ENCODE measurements at places on chromosomes 6 and 20. TPM values are rescaled to one million over a fixed set of nuclear protein-coding genes. Genes with fewer than 3 reads are reported as not detected.

Gene SLC32A1
- 0.95 TPM for polyA plus RNA-seq

Gene BTNL2
- not detected for polyA plus RNA-seq

Gene TTK
- polyA plus RNA-seq = 12.8 TPM

Gene SASH1
- polyA plus RNA-seq = 11.3 TPM

Gene ARMH2
- not detected for polyA plus RNA-seq

Gene NFKBIE
- 10.8 TPM for polyA plus RNA-seq

Gene APOM
- 12.0 TPM for polyA plus RNA-seq

Gene FLRT3
- 0.87 TPM for polyA plus RNA-seq

Gene CLDN20
- polyA plus RNA-seq = not detected

Gene MCCD1
- not detected for polyA plus RNA-seq

Gene CST4
- not detected for polyA plus RNA-seq

Gene HINT3
- polyA plus RNA-seq = 21.7 TPM

Gene PHACTR1
- 38.5 TPM for polyA plus RNA-seq

Gene DAAM2
- 63.4 TPM for polyA plus RNA-seq

Gene PRPH2
- 2.0 TPM for polyA plus RNA-seq

Gene GPR63
- polyA plus RNA-seq = 0.73 TPM

Gene SLC17A2
- polyA plus RNA-seq = not detected

All from brain (organoid and tissue), 16 donors.